HCT116 (cell line): ENCODE measurements at places on chromosomes 7 and 10.

DNA sequence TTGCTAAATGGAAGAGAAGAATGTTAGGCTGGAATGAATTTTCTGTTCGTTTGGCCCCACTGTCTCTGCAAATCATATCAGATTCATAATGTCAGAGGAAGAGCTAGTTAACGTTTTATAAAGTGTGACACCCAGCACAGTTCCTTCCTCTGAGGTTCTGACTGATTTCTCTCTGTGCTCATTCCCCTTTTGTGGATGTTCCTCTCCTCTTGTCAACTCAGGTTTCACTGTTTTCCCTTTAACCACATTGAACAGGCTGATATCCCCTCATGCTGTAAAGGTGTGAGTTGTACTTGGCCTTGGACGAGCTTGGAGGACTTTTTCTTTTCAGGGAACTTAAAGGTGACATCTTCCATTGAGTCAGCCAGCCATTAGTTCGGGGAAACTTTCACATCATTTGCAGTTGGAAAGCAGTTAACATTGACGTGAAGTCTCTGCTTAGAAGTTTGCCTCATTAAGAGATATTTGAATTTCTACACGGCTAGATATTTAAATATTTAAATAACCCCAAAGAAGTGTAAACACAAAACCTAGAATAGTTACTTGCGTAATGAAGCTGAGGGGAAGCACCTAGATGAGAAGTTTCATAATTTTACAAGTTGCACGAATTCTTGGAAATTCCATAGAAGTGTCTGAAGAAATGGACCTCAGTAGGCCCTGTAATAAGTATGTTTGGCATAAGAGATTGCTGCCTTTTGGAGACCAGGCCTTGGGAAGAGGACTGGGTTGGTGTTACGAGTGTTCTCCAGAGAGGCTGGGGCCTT lies 101.5 kb upstream of the EGR2 start:
- no peak for DNase-seq

DNA sequence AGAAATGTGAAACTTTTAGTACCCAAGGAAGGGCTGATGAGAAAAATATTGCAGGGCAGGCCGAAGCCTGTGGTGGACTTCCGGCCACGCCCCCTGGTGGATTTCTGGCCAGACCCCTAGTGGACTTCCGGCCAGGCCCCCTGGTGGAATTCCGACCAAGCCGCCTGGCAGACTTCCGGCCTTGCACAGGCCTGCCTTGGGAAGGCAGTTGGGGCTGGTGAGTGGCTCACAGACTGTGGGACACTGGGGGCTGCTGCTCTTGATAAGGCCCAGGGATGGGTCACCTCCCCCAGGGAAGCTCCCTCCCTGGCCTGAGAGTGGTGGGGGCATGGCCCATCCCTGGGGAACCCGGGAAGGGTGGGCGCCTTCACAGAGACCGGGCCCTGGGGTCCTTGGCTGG lies 116.4 kb upstream of the MKI67 start:
- peak; percentile 8 for DNase-seq

DNA sequence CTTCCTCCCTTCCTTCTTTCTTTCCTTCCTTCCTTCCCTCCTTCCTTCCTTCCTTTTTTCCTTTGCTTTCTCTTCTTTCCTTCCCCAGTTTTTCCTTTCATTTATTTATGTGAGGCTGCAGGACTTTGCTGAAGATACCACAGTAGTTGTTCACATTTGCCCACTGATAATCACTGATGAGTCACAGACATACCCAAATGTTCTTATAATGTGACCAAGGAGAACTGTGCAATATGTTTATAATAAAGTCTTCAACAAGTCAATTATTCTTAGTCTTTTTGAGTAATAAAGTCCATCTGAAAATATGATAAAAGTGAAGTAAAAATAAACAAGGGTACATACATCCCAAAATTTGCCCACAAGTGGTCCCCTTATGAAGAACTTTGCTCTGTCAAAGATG lies 159.7 kb downstream of the GNAI1 start:
- DNase-seq: no peak

GRCh38 chr10:125084191-125084613 lies 76.2 kb downstream of the CTBP2 start:
- peak; percentile 85 for DNase-seq

- no peak for DNase-seq
These were observed 207.6 kb downstream of the FRMD4A start for GRCh38 chr10:14123139-14123538.

GRCh38 chr10:107618504-107618994 lies 454.0 kb upstream of the SORCS1 start:
- no peak for DNase-seq

GRCh38 chr10:80272793-80273522 lies 16.5 kb downstream of the MAT1A start:
- no peak for DNase-seq

GRCh38 chr7:120735791-120736190 lies 122.2 kb downstream of the TSPAN12 start:
- DNase-seq: no peak

DNA sequence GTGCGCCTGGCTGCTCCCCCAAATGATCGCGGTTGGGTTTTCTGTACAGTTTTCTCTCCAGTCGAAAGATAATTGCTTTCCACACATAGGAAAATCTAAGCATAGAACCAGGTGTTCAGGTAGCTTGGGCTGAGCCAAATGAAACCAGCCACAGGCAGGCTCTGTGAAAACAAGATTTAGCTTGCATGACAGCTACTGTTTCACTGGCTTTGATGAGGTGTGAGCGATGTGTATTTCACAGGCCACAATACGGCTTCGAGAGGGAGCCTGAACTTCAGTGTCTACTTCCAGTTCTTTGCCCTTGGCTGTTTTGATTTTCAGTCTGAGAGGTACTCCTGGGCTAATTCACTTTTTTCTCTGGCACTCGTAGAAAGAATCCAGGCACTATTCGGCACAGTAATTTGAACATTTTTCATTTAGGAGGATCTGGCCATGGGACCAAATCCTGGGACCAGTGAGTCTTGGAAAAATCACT lies 110.5 kb downstream of the JCAD start:
- DNase-seq: no peak

DNA sequence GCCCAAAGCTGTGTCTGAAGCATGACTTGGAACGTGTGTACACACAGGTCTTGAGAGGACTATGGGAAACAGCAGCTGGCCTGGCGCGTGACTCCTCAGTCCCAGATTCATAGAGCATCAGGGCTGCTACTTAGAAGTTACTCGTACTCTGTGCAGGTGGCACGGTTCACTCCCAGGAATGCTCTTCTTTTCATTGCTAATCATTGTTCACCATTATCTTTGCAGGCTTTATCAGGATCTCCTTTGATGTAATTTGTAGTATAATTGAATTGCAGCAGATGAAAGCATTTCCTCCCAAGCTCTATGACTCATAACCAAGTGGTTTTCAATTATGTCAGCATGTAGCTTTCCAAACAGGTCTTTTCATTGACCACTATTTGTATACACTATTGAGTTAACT lies 938.9 kb downstream of the NRG3 start:
- no peak for DNase-seq

- DNase-seq: peak; percentile 27
These were observed 4.2 kb downstream of the SUN1 start for GRCh38 chr7:836429-836828.

DNA sequence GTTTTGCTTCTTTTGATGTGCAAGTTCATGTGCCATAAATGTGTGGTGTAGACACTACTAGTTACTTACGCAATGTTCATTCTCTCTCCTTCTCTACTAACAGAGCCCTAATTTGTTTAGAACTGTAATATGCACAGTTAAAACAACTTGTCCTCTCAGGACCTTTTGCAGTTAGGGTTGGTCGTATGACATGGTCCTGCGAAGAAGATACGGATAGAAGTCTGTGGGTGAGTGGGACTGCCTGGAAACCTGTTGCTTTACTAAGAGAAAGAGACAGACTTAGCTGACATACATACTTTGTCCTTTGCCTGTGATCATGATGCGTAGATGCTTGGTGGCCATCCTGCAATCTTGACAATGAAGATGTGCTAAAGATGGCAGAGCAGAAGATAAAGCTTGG lies 51.1 kb downstream of the PRPF18 start:
- no peak for DNase-seq

DNA sequence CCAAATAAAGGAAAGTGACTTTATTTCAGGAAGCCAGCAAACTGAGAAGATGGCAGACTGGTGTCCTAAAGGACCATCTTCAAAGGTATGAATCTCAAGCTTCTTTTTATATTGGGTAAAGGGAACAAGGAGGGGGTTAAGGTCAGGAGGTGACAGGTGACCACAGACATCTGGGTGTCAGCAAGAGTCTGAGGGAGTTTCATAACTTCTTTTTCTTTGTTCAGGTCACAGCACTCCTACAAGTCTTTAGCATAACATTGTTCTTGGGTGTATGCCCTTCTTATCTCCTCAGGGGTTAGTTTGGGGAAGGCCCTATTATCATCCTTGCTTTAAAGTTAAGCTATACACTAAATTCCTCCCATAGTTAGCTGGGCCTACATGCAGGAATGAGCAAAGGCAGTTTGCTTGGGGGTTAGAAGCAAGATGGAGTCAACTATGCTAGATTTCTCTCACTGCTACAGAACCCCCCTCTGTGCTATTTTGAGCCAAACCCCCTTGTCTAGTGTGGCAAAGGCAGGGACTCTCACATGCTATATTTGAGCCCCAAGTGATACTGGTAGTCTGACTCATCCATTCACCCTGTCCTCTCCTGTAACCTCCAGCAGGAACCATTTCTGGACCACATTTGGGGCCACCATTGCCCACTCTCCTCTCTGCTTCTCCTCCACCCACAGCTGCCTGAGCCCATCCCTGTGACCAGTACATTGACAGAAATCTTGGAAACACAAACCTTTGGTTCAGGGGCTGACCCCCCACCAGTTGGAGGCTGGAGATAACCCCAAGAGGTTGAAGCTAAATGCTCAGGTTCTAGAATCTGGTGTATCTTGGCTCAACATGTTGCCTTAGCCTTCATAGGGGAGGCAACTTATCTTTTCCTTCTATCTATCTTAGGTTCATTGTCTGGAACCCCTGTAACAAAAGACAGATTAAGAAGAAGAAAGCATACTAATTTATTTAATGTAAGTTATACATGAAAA lies 55.5 kb upstream of the LRGUK start:
- no peak for DNase-seq

- DNase-seq: no peak
These were observed 321.7 kb downstream of the PRPF18 start for GRCh38 chr10:13908475-13908874.

- DNase-seq: no peak
These were observed 15.0 kb upstream of the INSIG1 start for GRCh38 chr7:155282671-155283070.

DNA sequence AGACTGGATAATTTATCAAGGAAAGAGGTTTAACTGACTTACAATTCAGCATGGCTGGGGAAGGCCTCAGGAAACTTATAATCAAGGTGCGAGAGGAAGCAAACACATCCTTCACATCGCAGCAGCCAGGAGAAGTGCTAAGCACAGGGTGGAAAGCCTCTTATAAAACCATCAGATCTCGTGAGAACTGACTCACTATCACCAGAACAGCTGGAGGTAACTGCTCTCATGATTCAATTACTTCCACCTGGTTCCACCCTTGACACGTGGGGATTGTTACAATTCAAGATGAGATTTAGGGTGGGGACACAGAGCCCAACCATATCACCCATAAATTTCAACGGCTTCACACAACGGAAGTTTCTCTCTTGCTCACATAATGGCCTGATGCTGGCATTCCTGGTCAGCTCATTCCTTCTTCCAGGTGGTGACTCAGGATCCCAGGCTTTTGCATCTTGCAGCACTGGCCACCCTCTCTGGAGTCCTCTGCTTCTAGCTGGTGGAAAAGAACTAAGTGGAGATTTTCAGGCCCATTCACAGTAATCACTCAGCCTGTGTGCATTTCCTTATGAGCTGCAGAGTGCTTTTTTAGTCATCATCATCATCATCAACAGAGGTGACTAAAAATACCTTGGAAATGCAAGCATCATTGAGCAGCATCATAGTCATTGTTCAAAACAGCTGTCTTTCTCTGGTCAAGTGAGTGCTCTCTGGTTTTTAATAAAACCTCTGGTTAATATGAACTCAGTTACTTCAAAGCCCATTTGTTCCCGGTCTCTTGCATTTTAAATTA lies 308.1 kb downstream of the SFMBT2 start:
- no peak for DNase-seq
